Femur (tissue), 1 donor: ENCODE measurements at places on chromosomes 3 and 15.

DNA sequence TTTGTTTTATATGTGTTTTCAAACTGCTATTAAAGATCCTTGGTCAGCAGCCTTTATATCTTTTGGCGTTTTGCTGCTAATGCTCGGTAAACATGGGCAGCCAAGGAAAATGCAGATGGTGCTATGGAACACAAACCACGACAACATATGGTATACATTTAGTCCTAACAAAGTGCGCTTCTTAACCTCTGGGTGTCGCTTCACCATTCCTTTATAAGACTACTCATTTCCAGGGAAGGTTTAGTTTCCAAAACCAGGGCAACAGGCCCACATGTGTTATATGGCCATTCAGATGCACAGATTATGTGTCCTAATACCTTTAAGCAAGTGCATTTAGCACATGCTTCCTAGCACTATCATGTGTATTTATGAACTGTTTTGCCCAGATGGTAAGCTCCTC is 14.7 kb downstream of the SHOX2 start:
- no peak for DNase-seq

- DNase-seq, result no peak
Measured at GRCh38 chr3:164174059-164174458, 904.2 kb downstream of the SI start.

DNA sequence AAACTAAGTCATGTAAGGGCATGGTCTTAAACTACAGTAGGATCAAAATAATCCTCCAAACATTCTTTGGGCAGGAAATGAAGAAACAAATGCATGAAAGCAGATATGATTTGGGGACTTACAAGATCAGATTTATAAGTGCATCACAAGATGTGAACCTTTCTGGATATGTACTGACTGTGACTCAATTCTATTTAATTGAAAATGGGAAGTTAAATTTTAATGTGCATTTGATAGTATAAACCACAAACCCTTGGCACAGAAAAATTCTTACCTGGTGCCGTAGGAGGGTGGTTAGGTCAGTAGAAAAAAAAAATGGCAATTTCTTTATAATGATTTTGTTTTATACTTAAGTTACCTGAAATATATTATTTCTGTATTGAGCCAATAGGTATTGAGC is 262.5 kb upstream of the TGFBR2 start:
- DNase-seq, result no peak

- peak; percentile 35 for DNase-seq
Measured at GRCh38 chr3:112681822-112682325, 40.9 kb upstream of the CCDC80 start.

- no peak for DNase-seq
Measured at GRCh38 chr3:20669675-20670074, 483.7 kb upstream of the SGO1 start.

DNA sequence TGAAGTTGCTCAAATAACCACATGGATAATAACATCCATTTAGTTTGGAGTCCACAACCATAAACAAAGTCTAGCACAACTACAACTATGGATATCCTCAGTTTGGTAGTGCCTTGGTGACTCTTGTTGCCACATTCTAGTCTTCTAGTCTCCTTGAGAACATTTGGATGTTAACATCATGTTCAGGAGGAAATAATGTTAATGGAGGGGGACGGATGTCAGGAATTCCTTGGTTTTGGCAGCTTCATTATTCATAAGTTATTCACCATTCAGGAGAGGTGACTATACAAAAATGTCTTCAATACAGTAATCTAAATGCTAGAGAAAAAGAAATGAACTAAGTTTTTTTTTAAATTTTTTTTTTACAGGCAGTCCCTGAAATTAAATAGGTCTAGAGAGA is 26.4 kb upstream of the GABPB1 start:
- DNase-seq, result no peak

DNA sequence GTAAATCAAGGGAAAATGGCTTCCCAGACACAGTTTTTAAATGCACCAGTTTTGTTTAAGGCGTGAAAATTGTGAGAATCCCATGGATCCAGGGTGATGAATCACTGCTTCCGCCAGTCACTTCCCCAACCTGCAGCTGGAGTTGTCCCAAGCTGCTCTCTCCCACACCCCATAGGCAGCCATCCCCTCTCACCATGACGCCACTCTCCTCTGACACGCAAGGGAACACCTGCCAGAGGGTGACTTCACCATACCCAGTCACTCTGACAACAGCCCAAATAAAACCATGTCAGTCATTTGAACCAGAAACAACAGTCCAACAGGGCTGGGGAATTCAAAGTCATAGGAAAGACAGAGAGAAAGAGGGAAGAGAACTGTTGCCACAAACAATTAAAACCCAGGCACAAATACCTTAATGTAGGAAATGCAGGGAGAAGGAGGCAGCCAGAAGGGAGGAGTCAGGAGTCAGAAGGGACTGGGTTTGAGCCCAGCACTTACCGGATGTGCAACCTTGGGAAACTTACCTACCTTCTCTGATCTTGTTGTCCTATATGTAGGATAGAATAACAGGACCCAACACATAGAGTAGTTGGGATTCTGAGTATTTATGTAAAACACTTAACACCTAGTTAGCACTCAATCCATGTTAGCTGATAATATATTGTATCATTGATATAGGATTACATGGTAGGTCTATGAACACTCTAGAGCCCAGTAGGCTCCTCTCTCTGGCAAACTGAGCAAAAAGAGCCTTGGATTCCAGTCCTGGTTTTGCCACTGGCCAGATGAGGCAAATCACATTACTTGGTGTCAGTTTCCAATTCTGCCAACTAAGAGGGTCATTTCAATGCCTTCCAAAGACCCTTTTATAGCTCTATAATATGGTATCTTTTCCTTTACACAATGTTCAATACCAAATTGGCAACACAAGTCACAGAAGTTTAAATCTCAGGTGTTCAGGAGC is 326.3 kb upstream of the ICE2 start:
- DNase-seq, result peak; percentile 77

- no peak for DNase-seq
Measured at GRCh38 chr3:148845756-148846395, 18.3 kb downstream of the CPB1 start.

DNA sequence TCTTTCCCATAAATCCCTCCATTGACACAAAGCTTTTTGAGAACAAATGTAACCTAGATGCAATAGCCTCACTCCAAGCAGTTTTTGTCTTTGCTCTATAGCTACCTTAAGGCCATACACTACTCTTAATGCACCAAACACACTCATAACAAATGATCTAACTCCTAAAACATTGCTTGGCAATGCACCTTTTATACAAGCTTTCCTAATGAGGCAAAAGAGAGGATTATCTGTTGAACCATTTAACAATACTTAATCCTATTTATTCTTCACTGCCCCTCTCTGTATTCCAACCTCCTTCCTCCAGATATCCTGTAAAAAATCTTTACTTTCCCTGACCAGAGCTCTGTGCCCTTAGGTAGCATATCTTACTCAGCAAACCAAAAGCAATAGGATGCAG is 558.1 kb upstream of the MDFIC2 start:
- no peak for DNase-seq

DNA sequence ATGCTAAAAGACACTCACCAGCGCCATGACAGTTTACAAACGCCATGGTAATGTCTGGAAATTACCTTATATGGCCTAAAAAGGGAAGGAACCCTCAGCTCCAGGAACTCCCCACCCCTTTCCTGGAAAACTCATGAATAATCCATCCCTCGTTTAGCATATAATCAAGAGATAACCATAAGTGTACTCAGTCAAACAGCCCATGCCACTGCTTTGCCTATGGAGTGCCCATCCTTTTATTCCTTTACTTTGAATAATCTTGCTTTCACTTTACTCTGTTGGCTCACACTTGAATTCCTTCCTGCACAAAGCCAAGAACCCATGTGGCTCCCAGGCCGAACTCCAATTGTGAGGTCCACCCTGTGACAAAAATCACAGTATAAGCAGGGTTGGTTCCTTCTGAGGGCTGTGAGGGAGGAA is 19.1 kb upstream of the FSTL1 start:
- DNase-seq, result no peak

DNA sequence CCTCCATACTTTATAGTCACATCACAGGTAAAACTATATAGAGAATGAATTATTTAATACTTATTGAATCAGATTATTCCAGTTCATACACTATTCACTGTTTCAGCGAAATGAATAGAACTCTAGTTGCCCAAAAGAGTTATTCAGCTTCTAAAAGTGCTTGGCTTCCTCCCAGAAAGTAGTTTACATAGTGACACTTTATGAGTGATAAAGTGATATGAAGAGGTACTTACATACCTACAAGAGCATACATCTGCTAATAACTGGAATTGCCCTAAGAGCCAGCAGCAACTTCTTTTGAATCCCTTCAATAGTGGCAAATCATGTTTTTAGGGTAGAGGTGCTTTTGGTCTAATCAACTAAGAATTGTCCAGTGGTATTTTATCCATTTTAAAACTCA is 635.1 kb upstream of the AGTR1 start:
- no peak for DNase-seq
